ENCODE measurements at places on chromosomes 12 and 14. TPM values are rescaled to one million over a fixed set of nuclear protein-coding genes. Genes with fewer than 3 reads are reported as not detected.

GRCh38 chr14:103504991-103505565 is 17.6 kb downstream of the CKB start:
- DNase-seq: no peak

- no peak for DNase-seq
Measured at GRCh38 chr12:62320054-62320453, 59.9 kb downstream of the USP15 start.

DNA sequence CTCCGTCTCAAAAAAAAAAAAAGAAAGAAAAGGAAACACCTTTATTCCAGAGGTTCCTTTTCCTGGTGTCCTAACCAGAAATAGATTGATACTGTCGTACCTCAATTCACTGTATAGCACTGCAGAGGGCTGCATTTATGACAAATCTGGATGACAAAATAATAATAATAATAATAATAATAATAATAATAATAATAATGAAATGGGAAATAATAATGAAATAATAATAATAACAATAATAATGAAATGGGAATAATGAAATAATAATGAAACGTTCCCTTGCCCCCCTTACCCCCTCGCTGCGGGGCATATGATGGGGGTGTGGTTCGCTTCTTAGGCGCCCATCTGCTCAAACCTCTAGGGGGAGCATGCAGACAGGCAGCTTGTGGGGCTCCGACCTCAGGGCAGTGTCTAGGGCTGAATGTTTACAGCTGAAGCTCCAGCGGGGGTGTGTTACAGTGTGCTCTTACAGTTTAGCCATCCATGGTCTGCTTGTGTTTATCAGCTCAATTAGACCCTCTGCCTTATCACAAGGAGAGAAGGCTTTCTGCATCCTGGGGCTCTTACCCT is 1088.3 kb upstream of the SEL1L start:
- DNase-seq: no peak

DNA sequence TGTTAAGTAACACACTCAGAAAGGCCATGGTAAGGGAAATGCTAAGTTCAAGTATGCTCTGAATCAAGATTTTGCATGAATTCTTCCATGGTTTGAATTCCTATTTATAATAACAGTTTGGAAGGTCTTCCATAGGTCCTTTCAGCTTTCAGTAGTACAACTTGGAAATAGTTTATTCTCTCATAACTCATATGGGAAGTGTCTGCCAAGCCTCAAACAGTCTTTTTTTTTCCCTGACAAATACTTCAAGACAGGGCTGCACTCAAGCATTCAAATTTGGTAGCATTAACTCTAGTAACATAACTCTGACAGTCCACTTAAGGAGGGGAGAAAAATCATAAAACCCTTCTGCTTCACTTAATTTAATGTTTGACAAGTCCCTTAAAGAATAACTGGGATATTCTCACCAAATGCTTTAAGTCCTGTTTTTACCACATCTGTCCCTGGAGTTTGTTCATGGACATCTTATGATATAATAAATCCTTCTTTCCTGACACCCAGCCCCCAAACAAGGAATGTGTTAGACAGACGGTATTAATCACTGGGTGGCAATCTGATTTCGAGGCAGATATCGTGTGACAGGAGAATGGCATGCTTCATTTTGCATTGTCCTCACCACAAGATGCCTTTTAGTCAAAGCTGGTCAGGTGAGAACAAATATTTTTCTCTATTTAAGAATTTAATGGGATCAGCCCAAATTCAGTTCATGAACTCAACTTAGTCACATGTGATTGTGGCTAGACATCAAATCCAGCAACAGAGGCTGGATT is 165.7 kb downstream of the BMP4 start:
- DNase-seq: no peak

The B3GNT4 gene
- total RNA-seq: not detected

The KRT83 gene
- total RNA-seq: not detected

The MYH6 gene
- not detected for total RNA-seq
